Mesothelial cell of epicardium (in vitro differentiated cells): ENCODE measurements at places on chromosomes 12 and 14.

- no peaks in the 10 kb centered on the region for H3K36me3 ChIP-seq
- no peak for DNase-seq
- no peaks in the 10 kb centered on the region for H3K27me3 ChIP-seq
- H3K4me3 ChIP-seq, result no peak overlapping the region
Observed at GRCh38 chr12:1795221-1795784, 25.1 kb upstream of the LRTM2 start.

GRCh38 chr12:125533434-125534029 is 468.3 kb downstream of the AACS start:
- DNase-seq, result peak; percentile 65
- peaks cover 44% of the 10 kb centered on the region for H3K27me3 ChIP-seq
- H3K4me3 ChIP-seq, result no peak overlapping the region
- no peaks in the 10 kb centered on the region for H3K36me3 ChIP-seq

GRCh38 chr12:66960704-66961690 is 282.1 kb upstream of the GRIP1 start:
- peaks cover 18% of the 10 kb centered on the region for H3K4me1 ChIP-seq
- DNase-seq, result no peak
- no peaks in the 10 kb centered on the region for H3K27me3 ChIP-seq
- H3K36me3 ChIP-seq, result peaks cover 2% of the 10 kb centered on the region

DNA sequence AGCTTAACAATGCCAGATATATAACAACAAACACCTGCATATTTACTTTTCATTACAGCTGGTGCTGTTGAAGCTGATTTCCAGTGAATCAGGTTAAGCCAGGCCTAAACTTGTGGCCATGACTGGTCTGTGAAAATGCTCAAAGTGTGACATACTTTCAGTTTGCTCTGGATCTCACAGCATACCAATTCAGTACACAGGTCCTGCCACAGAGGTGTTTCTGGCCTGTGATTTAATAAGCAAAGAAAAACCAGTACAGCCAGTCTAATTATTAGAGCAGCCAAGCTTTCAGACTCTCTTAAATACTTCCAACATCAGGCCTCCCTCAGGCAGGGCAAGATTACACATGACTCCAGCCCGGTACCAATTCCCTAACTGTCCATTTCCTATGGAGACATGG is 27.4 kb upstream of the TMCC3 start:
- H3K4me3 ChIP-seq, result no peak overlapping the region
- H3K4me1 ChIP-seq, result peaks cover 40% of the 10 kb centered on the region
- H3K36me3 ChIP-seq, result no peaks in the 10 kb centered on the region
- no peaks in the 10 kb centered on the region for H3K27me3 ChIP-seq
- peak overlapping the region; percentile 62 for H3K27ac ChIP-seq

GRCh38 chr12:9732921-9733461 is at the start of gene CLECL1:
Gene CLECL1, minus strand, starts transcription at chr12:9733097.
- no peaks in the 10 kb centered on the region for H3K36me3 ChIP-seq
- DNase-seq, result no peak
- no peak within 1 kb of the TSS for H3K4me3 ChIP-seq
- H3K4me1 ChIP-seq, result peaks cover 13% of the 10 kb centered on the region

GRCh38 chr12:48882315-48882687 is 16.6 kb upstream of the RND1 start:
- DNase-seq, result no peak
- H3K27ac ChIP-seq, result peak overlapping the region; percentile 97
- H3K4me3 ChIP-seq, result peak overlapping the region; percentile 39
- H3K27me3 ChIP-seq, result no peaks in the 10 kb centered on the region
- no peaks in the 10 kb centered on the region for H3K36me3 ChIP-seq

DNA sequence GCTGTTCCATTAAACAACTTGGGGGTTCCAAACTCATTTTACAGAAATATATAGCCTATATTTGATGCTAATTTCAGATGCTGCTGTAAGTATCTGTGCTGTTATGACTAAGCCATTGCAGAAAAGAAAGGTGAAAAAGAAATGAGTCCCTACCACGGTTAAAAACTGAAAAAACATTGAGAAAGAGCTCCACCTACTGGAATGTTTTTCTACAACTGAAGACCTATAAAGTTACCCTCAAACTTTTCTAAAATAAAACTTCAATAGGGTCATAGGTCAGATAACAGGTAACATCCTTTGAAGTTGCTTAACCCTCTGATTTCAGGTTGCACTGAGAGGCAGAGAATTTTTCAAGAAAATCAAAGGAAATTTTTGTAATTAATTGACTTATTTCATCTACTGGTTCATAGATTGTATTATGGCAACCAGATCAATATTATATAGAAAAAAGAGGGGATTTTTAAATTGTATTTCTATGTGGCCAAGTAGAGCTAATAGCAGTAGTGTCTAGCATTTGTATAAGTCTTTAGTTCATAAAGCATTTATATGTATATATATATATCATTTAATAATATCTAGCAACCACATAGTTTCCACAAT is 279.9 kb downstream of the RPS29 start:
- H3K4me1 ChIP-seq, result peaks cover 10% of the 10 kb centered on the region
- no peaks in the 10 kb centered on the region for H3K36me3 ChIP-seq
- H3K27ac ChIP-seq, result no peak overlapping the region
- H3K27me3 ChIP-seq, result peaks cover 18% of the 10 kb centered on the region

GRCh38 chr12:89817501-89818226 is 109.0 kb upstream of the ATP2B1 start:
- H3K27ac ChIP-seq, result no peak overlapping the region
- no peaks in the 10 kb centered on the region for H3K36me3 ChIP-seq
- no peaks in the 10 kb centered on the region for H3K27me3 ChIP-seq
- no peak overlapping the region for H3K4me3 ChIP-seq
- no peak for DNase-seq
- H3K4me1 ChIP-seq, result peaks cover 26% of the 10 kb centered on the region

- H3K36me3 ChIP-seq, result peaks cover 10% of the 10 kb centered on the region
- no peak overlapping the region for H3K27ac ChIP-seq
- H3K27me3 ChIP-seq, result no peaks in the 10 kb centered on the region
- H3K4me3 ChIP-seq, result no peak overlapping the region
Observed at GRCh38 chr12:44286336-44286735, 450.5 kb downstream of the TMEM117 start.
